SIG-M5 (cell line): ENCODE measurements at places on chromosomes 13 and 19.

GRCh38 chr19:49438261-49438660 lies 3.1 kb downstream of the SLC17A7 start:
- DNase-seq: no peak

DNA sequence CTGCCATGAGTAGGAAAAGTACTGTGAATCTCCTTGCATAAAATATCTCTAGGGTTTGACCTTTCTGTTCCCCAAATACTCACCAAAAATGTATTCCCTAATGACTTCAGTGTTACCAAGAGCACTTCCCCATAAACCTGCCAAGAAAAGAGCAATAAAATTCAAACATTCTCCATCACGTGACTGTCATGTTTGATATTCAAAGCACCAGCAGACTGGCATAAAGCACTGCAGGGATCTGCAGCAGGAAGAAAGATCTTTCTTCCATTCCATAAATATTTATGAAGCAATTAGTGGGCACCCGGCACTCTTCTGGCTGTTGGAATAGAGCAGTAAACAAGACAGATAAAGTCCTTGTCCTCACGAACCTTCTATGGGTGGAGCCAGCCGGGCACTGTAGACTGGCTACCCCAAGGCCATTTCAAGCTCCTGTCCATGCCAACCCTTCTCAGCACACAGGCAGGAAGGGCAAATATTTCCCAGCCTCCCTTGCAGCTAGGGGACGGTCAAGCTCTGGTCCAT lies 20.3 kb downstream of the PLA2G4C start:
- DNase-seq: no peak

GRCh38 chr19:13398780-13399726 lies 107.2 kb downstream of the CACNA1A start:
- no peak for DNase-seq

- DNase-seq: no peak
Observed at GRCh38 chr19:18508585-18508984, 13.3 kb downstream of the ELL start.

GRCh38 chr19:48415395-48415794 lies 21.9 kb downstream of the GRIN2D start:
- no peak for DNase-seq

- no peak for DNase-seq
Observed at GRCh38 chr13:100526318-100527000, 62.1 kb downstream of the GGACT start.

DNA sequence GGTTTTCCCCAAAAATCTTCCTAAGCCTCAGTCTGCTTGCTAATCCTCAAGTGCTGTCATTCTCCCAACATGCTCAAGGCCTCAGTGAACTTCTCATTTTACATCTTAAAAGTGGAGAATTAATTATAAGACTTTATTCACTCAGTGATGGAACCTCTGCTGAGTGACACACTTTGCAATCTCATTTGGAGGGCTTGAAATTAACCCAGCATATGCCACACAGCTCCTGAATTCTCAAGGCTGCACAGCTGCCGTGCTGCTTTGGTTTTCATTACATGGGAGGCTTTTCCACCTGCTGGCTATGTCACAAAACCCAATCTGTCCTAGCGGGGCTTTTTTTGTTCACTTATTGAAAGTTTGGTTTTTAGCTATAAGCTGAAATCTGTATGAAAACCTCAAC lies 28.3 kb upstream of the SERPINE3 start:
- no peak for DNase-seq

- DNase-seq: no peak
Observed at GRCh38 chr13:21884965-21885567, 214.2 kb downstream of the FGF9 start.

DNA sequence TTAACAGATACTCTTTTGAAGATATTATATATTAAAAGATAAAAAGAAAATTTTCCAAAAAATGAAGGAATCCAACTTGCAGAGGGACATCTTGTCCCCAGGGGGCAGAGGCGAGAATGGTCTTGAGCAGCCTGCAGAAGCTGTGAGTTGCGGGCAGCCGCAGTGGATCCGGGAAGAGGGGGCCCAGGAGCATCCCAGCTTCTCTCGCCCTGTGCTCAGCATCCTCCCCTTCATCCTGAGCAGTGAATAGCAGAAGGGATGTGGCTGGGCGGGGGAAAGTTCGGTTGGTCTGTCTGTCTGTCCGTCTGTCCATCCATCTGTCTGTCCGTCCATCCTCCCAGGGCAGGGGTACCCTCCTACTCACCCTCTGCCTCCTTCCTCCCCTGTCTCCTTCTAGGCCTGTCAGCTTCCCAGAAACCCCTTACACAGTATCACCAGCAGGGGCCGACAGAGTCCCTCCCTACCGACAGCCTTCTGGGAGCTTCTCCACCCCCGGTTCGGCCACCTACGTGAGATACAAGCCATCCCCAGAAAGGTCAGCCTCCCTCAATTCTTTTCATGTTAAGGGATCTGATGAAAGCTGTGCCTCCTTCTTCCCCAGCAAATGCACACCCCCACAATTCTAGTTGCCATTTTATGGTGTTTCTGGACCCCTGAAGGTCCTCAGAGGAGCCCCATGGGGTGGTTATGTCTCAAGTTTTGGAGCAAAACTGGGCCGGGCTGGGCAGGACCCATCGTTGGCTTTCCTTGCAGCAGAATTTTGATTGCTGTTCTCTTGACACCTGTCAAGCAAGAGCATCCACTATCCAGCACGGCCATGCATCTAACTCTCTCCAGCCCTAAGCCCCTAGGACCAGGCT lies 81.6 kb downstream of the DPF1 start:
- DNase-seq: no peak

DNA sequence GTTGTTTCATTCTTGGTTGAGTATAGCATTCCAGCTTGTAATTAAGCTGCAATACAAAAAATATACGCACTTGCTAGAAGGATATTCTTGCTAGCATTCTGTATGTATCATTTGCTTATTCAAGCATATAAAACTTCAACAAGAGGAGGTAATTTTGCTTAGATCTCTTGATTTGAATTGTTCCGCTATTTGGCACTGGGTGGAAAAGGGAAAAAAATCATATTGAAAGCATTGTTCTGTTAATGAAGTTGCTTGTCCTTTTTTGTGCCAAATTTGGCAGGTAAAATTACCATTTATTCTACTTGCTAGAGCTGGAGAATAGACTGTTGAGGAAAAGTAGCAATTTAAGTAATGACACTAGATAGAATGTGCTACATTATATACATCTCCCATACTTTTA lies 190.2 kb downstream of the GGACT start:
- DNase-seq: no peak

- DNase-seq: no peak
Observed at GRCh38 chr13:29125934-29126424, 305.8 kb downstream of the MTUS2 start.

GRCh38 chr13:98237331-98237730 lies 60.3 kb upstream of the RNF113B start:
- no peak for DNase-seq

DNA sequence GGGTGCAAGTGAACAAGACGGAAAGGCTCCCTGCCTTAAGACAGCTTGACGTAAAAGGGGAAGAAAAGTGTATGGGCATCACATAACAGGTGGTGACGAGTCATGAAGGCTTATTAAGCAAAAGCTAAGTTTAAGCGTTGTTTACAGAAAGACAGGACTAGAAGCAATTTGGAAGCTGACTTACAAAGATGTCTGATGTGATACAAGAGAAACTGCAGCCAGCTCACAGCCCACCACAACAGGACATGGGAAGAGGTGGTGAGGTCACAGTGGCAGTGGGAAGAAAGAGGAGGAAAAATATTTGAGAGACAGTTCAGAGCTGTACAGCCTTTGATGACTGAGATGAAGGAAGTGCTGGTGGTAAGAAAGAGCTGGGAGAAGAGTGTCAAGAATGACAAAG lies 181.6 kb downstream of the KLF12 start:
- no peak for DNase-seq

GRCh38 chr13:53569453-53569852 lies 540.8 kb downstream of the OLFM4 start:
- DNase-seq: no peak

GRCh38 chr13:33612641-33613638 lies 205.0 kb upstream of the RFC3 start:
- DNase-seq: no peak

GRCh38 chr19:48274173-48274572 lies 4.3 kb downstream of the ZNF114 start:
- DNase-seq: no peak

GRCh38 chr13:52832313-52832712 lies 16.1 kb downstream of the PCDH8 start:
- no peak for DNase-seq

DNA sequence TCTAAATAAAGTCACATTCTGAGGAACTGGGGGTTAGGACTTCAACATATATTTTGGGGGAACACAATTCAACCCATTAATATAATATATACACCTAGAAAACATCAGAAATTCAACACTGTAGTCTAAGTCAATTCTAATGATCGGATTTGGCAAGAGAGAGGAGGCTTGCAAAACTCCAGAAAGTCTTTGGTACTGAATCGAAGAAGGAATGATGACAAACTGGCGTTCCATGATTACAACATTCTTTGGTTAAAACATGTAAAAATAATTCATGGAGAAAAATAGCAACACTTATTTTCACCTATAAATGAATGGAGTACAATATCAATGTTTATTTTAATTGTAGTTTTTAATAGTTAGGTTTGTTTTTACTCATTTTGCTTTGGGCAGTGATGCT lies 62.4 kb downstream of the MBNL2 start:
- no peak for DNase-seq
